ENCODE measurements at places on chromosomes 7 and 10. TPM values are rescaled to one million over a fixed set of nuclear protein-coding genes. Genes with fewer than 3 reads are reported as not detected.

- no peak for DNase-seq
These were observed 35.9 kb upstream of the AP5Z1 start for GRCh38 chr7:4739528-4739992.

Gene PNLIPRP2
- total RNA-seq, result not detected

DNA sequence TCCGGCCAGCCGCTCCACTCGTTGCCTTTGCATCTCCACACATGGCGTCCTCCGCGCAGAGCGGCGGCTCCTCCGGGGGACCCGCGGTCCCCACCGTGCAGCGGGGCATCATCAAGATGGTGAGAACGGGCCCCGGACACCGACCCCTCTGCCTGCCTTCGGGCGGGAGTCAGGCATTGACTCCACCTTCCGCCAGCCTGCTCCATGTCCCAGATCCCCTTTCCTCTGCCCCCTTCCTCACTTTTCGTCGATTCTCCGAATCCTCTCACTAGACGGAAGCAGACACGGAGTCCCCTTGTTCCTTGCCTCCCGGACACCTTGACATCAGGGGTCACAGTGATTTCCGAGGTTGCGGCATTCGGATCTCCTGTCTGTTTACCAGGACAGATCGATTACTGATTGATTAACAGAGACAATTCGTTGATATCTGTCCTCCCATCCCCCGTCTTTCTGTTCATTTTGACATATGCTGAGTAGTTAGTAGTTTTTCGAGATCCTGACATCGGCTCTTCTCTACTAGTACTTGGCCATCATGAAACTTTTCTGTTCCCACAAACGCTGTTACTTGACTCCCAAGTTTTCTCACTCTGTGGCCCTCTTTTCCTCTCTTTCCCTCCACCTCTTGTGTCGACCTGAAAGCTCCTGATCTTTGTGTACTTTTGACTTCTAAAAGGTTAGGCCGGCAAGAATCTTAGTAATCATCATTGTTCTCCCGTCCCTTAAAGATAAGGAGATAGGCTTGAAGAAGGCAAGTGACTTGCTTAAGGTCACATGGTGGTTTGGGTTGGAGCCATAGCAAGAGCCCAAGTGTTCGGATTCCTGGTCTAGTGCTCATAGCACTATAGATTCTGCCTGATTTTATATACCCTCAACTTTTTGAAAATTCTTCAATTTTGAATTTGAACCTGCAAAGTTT, 597 bp downstream of the SND1 start:
- no peak for DNase-seq

- DNase-seq, result no peak
These were observed 54.5 kb upstream of the CD36 start for GRCh38 chr7:80583901-80584300.

GRCh38 chr7:25075459-25075858, 49.6 kb downstream of the CYCS start:
- no peak for DNase-seq

DNA sequence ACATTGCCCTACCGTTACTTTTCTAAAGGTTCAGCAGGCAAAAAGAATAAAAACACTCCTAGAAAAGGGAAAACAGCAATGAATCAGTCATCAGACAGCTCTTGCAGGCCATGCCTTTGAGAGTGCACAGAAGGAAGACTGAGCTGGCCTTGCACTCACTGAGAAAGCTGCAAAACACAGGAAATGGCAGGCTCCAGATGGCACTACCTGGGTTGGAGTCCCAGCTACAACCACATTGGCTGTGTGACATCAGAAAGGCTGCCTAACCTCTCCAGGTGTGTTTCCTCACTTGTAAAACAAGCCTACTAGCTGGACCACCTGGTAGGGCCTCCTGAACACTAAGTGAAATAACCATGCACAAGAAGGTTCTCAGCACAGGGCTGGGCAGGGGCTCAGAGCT, 113.7 kb downstream of the SFMBT2 start:
- DNase-seq, result no peak

DNA sequence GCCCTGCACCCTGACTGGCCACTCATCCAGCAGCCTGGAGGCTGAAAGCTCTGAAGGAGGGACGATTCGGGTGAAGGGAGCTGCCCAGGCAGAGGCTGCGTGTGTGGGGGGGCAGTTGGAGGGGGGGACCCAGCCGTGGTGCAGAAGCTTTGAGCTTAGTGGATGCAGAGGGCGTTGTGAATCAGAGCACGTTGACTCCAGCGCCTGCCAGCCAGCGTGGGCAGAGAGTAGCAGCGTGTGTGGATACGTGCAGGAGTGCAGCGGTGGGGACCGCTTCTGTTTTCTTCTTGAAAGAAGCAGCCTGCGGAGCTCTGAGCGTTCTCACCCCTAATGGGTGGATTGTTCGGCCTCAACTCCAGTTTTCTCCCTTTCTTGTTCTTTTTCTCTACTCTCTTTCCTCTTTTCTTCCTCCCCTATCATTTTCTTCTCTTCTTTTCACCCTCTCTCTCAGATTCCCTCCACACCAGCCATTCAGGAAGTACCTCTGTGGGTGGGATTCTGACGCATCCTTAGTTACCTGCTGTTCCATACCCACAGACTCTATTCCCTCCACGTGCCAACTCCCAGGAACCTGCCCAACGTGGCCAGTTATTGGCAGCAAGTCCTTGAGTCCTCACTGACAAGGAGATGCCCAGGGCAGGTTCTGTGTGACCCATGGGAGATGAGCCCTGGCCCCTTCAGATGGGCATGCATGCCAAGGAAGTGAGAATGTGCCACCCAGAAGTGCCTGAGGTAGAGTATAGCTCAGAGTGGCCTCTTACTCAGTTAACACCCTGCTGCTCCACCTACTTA, 47.4 kb downstream of the SORCS3 start:
- DNase-seq, result no peak
